ENCODE measurements at places on chromosomes 12 and 14.

- DNase-seq = no peak
These were observed 118.4 kb upstream of the MYF6 start for GRCh38 chr12:80589077-80589476.

DNA sequence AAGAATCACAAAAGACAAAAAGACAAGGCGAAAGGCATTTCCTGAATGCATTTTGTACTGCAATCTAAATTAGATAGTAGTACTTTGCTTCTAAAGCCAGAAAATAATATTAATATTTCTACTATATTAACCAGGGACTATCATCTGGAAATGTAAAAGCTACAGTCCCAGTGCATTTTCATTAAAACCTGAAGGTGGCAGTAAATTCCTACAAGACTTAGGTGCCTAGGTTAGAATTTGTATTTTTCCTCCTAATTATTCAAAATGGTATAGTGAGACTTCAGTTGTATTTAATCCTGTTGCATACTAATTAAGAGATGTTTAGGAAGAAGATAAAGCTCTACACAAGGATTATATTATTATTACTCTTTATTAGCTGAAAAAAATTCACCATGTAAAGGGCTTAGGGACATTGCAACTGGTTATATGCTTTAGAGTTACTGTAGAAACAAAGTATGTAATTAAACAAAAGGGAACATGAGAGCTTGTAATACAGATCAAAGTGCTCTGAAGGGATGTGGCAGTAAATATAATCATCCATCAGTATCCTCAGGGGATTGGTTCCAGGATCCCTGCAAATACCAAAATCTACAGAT lies 53.6 kb downstream of the BRMS1L start:
- no peak for DNase-seq

DNA sequence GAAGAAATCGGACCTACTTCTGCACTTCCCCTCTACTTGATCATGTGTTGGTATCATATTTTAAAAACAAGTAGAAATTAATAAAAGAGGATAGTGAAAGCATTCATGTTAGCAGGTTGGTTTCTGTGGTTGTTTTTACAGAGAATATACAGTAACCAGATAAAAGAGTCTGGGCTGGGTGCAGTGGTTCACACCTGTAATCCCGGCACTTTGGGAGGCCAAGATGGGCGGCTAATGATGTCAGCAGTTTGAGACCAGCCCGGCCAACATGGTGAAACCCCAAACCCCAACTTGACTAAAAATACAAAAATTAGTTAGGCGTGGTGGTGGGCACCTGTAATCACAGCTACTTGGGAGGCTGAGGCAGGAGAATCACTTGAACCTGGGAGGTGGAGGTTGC lies 55.9 kb downstream of the LRP6 start:
- peak; percentile 1 for DNase-seq

- DNase-seq = no peak
These were observed 52.0 kb downstream of the SLC38A4 start for GRCh38 chr12:46773586-46774321.

GRCh38 chr12:131948166-131948712 lies 1.5 kb upstream of the EP400 start:
- DNase-seq = no peak

GRCh38 chr14:77613201-77613600 lies 3.2 kb downstream of the SPTLC2 start:
- no peak for DNase-seq

DNA sequence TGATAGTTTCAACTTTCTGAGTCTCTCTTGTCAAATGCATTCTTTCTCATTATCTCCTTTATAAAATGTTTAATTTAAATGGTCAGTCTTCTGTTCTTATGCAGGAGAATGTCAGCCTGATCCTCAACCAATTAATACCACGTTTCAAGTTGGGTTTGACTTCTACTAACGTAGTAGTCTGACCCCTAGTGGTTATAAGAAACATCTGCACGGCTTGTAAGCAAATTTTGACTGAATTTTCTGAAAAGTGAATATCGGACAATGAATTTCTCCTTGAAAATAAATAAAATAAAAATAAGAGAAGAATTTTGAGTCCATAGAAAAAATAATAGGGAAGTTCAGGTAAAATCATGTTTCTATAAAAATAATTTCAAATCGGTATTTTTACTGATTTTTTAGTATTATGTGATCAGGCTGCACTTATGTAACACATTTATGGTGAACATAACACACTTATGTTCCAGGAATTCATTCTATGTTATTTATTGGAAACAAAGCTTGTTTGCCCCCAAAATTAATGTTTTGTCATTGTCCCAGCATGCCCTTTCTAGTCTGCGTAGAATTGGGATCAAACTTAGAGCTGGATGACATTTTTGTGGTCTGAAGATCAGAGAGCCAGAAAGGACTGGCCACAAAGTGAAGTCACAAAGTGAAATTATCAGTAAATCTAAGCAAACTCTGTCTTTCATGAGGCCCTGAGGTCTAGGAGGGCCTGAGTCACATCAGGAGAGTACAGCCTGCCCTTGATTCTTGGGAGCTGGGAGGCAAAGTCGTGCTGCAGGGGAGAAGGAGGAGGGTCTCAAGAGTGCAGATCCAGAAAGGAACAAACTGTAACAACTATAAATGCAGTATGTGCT lies 101.2 kb upstream of the STXBP6 start:
- no peak for DNase-seq

- no peak for DNase-seq
These were observed 298.8 kb upstream of the NAV3 start for GRCh38 chr12:77531912-77532311.

- no peak for DNase-seq
These were observed 121.4 kb downstream of the TRMT5 start for GRCh38 chr14:60859525-60859924.

DNA sequence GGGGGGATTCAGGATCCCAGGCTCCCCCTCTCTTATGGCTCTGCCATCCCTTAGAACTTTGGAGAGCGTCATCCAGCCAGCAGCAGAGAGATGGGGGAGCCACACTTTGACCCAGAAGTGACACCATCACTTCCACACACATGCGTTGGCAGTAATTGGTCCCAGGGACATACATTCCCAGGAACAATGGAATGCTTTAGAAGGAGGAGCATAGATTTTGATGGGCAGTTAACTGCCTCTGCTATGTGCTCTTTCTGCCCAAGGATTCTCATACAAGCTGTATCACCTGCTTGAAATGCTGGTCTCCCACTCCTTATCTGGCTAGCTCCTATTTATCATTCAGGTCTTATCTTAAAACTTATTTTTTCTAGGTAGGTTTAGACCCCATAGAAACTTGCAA lies 109.0 kb upstream of the RPH3A start:
- DNase-seq = no peak

DNA sequence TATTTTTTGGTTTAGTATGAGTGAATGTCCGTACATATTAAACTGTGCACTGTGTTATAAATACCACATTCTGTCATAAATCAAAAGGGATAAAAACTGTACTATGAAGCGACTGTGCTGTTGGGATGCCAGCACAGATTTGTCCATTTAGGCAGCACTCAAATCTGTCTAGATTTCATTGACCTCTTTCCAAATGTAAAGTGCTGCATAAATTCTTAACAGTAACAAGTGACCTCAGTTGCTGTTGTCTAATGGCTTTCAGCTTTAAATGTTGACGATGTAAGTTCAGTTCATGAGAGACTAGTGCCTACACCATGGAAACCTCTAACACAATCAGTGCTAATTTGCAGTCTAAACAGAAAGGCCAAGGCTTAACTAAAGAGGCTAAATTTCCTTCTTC lies 531.4 kb upstream of the LMO3 start:
- no peak for DNase-seq

GRCh38 chr14:75295491-75296345 lies 17.1 kb downstream of the FOS start:
- peak; percentile 66 for DNase-seq

- DNase-seq = no peak
These were observed 45.9 kb downstream of the SLC38A4 start for GRCh38 chr12:46779879-46780278.
